Stimulated activated CD8-positive, alpha-beta memory T cell treated with anti-CD3 and anti-CD28 coated beads, Interleukin-15, amount 100 ng/mL, for 24 hours (primary cell): ENCODE measurements at places on chromosomes 6 and 20.

GRCh38 chr6:73131706-73132105 is 93.6 kb downstream of the KHDC1L start:
- no peak for DNase-seq

DNA sequence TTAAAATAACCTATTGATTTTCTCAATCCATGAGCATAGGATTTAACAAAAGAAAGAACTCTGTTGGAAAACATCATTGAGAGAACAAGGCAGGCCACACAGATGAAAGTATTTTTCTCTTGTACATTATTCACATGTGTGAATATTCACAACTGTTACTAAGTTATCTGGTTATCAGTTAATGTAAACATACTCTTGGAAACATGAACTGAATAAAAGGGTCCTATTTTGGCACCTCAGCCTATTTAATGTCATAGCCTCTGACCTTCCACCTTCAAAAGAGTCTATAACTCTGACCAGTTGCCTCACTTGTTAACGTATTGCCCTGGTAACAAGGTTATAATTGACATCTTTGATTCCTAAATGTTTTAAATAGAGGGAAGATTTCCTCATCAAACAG is 8.1 kb downstream of the SYCP2 start:
- no peak for DNase-seq

DNA sequence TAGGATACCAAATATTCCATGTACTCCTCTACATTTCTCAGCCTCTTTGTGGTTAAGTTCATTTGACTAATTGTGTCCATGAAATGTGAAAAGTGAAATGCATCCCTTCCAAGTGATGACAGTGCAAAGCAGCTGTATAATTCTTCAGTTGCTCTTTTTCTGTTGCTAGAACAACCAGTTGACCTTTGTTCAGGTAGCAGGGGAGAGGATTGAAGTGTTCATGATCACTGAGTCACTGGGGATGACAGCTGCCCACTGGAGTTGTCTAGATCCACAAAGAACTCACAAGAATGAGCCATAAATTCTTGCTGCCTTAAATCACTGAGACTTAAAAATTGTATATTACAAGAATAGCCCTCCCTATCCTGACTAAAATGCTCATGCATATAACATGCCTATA is 254.6 kb downstream of the EPHA7 start:
- DNase-seq = no peak

GRCh38 chr6:97524811-97525210 is 241.8 kb upstream of the MMS22L start:
- DNase-seq = no peak

- no peak for DNase-seq
Observed at GRCh38 chr6:107561306-107561705, 71.4 kb downstream of the SOBP start.

GRCh38 chr20:58760856-58761255 is 68.3 kb downstream of the NPEPL1 start:
- no peak for DNase-seq

DNA sequence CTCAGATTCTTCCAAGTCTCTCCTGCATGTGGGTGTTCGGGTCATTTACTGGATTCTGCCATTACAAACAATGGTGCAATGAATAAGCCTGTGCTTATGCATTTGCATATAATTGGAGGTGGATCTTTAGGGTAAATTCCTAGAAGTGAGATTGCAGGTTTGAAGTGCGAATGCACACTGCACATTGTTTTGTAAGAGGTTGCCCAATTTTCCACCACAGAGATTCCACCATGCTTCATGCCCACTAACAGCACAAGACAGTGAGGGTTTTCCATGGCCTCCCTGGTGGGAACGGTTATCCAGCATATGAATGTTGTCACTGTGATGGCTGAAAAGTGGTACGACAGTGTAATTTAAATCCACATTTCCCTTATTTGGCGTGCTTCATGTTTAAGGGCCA is 178.8 kb upstream of the PMEPA1 start:
- DNase-seq = no peak

DNA sequence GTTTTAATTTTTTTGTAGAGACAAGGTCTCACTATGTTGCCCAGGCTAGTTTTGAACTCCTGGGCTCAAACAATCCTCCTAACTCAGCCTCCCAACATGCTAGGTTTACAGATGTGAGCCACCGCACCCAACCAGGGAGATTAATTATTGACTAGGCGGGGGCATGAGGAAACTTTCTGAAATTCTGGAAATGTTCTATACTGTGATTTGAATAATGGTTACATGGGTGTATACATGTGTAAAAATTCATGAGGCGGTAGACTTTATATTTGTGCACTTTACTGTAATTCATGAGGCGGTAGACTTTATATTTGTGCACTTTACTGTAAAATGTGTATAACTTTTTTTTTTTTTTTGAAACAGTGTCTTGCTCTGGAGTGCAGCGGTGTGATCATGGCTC is 147.2 kb downstream of the GRM4 start:
- DNase-seq = no peak

GRCh38 chr20:20452254-20452676 is 84.4 kb downstream of the INSM1 start:
- DNase-seq = peak; percentile 7

GRCh38 chr6:129046526-129046925 is 163.6 kb downstream of the LAMA2 start:
- no peak for DNase-seq

DNA sequence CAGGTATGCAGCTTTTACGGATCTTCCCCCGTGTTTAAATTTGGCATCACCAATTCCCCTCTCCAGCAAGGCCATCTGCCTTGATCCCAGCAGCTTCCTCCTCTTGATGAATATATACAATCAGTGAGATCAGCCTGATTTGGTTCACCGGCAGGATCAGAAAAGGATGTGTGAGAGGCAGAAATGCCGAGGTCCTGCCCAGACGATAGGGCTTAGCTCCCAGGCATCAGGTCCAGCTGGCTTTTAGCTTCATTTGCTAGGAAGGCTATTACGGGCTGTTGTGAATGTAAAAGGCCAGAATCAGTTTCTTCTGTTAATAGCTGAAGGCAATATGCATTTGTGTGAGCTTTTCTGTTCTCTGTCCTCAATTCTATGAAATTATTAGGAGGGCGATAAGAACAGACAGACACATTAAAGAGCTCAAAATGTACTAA is 372.8 kb downstream of the BTBD9 start:
- DNase-seq = no peak

DNA sequence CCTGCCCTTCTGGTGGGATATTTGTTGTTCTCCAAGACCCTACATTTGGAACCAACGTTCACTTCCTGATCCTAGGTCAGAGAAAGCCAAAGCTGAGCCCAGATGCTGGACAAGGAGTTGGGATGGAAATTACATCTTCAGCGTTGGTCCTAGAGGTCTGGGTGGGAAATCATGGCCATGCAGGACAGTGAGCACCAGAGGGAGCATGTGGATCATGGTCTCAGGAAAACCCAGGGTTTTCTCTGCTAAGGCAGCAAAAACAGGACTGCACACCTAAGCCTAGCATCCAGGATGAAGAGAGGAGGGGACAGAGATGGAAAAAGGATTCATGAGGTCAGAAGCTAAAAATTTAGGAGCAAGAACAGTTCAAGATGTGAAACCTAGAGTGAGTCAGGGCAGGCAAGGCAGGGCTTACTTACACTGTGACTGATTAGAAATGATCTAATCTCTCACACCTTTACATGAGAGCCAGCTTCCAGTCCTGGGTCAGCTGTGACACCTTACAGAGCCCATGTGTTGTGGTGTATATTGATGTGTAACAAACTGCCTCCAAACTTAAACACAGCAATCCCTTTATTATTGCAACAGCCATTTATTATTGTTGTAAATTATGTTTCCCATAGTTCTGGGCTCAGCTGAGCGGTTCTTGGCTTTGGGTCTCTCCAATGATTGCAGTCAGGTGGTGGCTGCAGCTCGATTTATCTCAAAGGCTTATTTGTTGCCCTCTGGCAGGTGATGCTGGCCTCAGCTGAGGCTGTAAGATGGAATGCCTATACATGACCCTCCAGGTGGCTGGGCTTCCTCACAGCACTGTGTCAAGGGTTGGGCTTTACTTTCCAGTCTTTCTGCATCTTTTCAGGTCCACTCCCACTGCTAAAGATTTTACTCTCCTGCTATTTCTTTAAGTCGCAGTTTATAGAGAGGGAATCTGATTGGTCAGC is 6.5 kb downstream of the C20orf202 start:
- no peak for DNase-seq

- no peak for DNase-seq
Observed at GRCh38 chr20:53032046-53032445, 59.9 kb downstream of the TSHZ2 start.

DNA sequence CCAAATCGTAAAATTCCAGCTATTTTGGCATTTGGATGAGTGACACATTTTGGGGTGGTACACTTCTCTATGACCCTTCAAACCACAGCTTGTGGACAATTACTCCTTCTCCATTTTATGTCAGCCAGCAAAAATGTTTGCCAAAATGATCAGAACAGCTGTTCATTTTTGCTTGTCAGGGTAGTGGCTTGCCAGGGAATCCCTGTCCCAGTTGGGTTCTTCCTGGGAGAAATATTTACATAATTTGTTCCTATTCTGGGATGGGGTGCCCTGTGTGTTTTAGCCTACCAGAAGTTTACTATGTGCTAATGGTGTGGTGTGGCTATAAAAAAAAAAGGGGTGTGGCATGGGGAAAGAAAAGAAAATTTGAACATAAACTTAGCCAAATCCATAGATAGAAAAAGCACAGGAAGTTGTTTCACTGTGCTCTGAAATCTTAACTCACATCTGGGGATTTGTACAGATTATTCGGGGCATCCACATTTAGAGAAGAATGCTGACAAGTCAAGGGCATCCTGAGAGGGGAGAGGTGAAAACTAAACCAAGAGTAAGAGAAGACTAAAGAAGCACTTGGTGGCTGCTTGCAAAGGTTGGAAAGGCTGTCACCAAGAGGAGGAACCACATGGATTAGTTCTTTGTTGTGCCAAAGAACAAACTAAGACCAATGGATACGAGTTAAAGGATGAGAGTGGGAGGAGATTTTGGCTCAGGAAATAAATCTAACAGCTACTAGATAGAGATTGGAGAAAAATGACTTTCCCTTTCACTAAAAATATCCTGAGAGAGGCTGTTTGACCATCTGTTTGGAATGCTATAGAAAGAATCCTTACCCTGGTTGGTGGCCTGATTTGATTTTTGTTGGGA is 55.2 kb upstream of the RBM24 start:
- no peak for DNase-seq

GRCh38 chr20:33753763-33754162 is 22.0 kb downstream of the ZNF341 start:
- no peak for DNase-seq

GRCh38 chr6:38262609-38263008 is 377.1 kb downstream of the BTBD9 start:
- no peak for DNase-seq

DNA sequence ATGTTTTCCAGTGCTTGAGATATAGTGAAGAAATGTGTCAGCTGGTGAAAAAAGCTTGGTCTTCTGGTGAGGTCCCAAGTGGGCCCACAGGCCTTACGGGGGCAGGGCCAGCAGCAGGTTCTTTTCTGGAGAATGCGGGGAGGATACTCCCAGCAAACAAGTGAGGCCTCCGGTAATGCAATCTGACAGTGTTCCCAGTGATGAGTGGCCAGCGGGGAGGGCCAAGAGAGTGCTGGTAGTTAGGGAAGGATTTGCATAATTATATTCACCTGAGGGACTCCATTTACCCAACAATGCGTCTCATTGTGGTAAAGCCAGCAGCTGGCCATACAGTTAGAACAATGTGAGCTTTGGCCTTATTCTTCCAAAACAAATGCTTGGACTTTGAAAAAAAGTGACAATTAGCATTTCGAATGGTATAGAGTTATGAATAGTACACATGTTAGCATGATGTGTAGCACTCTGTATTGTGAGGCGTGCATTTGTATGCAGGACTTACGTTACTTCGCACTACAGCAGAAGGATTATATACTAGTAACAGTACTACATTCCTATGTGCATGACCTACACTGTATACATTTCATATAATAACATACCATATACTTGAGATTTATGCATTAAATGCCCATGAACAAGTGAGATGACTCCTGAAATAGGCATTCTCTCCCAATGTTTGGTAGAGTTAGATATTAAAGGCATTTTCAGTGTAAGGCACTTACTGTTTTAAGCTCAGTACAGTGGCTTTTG is 69.8 kb downstream of the MYB start:
- no peak for DNase-seq

GRCh38 chr20:32743237-32744112 is at the start of gene COMMD7:
COMMD7 (minus strand) TSS chr20:32743467; CDS start chr20:32743391, 76 bp downstream.
- DNase-seq = no peak
